ENCODE measurements at places on chromosomes 6 and 20.
A peak's percentile ranks its signal among the peaks of the same experiment; 100 is the strongest.

DNA sequence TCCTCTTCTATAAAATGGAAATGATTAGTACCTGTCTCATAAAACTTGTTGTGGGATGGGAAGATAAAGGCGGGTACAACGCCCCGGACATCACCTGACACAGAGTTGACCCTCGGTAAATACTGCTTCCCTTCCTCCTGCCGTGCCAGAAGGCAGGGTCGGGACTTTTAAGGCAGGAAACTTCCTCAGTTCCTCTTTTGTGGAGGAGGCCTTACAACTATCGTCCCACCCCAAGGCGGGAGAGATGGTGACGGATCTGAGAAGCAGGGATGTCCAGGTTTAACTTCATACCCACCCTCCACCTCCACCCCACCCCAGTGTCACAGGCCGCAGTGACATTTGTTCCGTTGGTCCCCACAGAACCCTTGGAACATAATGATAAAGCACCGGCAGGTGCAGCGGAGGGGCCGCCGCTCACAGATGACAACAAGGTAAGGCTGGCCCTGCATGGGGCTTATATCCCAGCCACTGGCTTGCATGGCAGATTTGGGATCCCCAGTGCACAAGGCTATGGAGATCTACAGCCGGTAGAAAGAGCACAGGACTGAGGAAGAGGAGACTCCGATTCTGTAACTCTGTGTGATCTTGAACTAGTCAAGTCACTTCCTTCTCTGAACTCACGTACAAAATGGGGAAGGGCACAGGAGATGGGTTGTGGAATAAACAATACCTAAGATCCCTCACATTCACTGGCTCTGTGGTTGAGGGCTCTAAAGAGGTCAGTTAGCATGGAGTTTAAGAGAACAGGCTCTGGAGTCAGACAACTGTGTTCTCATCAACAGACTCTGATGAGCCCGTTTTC is 764 bp downstream of the DNTTIP1 start:
- no peak for DNase-seq

- DNase-seq, result no peak
These were observed 129.7 kb downstream of the SLC22A3 start for GRCh38 chr6:160477901-160478300.

DNA sequence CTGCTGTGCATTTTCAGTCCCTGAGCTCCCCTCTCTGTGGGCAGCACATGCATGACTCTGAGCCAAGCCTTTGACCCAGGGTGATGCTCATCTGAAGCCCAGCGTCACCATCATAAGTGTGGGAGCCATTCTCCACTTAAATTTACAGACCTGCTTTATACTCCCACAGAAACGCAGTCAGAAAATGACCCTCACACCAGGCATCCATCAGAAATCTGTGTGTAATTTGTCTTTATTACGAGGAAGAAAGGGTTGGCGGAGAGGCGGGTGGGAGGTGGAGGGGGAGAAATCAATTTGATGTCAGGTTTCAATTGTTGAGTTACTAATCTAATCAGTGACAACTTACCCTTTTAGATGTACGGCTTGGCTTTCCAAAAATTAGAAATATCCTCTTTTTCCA is 353.6 kb downstream of the MAFB start:
- DNase-seq, result no peak

DNA sequence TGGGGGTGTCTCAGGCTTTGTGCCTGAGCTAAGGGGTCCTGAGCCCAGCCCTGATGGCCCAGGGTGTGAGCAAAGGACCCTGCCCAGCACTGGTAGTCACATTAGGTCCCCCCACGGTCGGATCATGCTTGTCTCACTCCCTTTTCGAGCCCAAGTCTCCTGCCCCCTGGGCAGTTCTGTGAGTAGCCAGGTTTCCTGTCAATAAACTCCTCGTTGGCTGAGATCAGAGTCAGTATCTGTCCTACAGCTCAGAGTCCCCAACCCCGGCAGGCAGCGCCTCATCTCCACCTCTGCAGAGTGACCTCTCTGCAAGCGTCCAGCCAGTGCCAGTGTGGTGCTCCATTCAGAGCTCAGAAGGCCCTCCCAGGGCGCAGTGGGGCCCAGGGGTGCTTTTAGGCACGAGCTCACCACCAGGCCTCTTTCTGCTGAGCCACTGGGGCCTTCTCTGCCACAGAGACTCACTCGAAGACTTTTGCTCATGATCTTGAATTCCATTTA is 93.7 kb upstream of the PMEPA1 start:
- no peak for DNase-seq

GRCh38 chr20:37226889-37227288 is 34.7 kb downstream of the GHRH start:
- no peak for DNase-seq

DNA sequence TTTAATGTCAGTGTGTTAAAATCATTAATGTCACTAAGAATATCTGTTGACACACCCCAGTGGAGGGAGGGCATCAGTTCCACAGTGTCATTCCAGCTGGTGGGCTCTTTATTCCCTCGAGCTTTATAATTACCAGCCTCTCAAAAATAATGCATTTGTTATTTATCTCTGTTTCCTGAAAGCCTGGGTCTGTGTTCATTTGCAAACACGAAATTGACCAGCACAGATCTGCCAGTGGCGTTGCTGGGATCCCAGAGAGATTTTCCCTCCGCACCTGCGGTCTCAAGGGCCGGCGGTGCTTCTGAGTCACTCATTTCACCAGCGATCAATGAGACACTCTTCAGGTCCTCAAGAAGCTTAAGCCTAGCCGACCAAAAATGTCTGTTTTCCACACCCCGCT is 5.7 kb upstream of the PYGB start:
- DNase-seq, result no peak

GRCh38 chr6:144544266-144544830 is 259.2 kb downstream of the UTRN start:
- DNase-seq, result no peak

DNA sequence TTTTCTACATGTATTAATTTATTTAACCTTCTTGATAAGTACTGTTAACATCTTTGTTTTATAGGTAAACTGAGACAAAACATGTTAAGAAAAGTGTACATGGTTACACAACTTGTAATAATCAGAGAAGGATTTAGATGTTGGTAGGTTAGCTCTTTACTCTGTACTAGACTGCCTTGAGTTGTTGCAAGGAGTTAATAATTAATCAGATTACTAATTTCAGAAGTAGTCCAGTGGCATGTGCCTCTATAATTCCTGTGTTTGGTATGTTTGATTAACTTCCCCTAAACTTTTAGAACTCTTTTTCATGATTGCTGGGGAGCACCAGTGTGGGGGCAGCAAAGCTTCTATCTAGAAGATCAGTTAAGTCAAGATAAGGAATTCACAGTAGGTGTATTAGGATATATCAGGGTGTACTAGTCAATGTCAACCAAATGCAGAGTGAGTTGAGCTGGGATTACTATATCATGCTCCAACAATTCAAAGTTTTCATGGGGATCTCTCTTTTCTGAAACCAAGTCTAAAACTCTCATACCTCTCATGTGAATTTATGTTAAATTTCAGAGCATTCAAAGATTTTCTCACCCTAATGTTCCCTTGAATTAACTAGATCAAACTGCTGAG is 129.7 kb upstream of the AHI1 start:
- DNase-seq, result no peak

- no peak for DNase-seq
These were observed 522.2 kb upstream of the JAG1 start for GRCh38 chr20:11195899-11196558.

DNA sequence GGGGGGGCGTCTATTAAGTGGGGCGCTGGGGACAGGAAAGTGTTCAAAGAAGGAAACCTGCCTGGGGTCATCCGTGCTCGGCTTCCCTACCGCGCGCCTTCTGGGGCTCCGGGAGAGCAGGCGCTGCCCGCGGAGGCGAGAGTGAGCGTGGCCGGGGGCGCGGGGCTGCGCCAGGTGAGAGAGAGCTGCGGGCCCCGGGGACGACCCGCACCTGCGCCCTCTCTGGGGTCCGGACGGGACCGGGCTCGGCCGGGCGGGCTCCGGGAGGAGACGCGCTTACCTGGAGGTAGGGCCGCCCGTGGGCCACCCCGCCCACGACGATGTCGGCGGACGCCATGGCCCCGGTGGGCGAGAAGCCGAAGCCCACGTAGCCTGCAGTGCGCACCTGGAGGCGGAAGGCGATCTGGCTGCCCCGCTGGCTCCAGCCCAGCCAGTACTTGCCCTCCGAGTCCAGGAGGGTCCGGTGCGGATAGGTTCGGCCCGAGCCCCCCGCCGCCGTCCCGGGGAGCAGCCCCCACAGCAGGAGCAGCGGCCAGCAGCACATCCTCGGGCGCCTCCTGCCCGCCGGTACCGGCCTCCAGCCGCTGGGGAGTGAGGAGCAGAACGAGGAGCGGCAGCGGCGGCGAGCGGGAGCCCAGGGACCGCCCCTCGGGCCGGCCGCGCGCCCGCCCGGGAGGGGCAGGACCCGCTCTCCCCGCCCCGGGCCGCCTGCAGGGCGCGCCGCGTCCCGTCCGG is at the start of gene MOXD1:
Gene MOXD1 (minus strand): TSS at position 593 of the 735 bp plus-strand sequence. CDS start 49 bp downstream, at position 544.
- DNase-seq, result no peak

- DNase-seq, result no peak
These were observed 70.0 kb upstream of the CD2AP start for GRCh38 chr6:47407300-47408281.

DNA sequence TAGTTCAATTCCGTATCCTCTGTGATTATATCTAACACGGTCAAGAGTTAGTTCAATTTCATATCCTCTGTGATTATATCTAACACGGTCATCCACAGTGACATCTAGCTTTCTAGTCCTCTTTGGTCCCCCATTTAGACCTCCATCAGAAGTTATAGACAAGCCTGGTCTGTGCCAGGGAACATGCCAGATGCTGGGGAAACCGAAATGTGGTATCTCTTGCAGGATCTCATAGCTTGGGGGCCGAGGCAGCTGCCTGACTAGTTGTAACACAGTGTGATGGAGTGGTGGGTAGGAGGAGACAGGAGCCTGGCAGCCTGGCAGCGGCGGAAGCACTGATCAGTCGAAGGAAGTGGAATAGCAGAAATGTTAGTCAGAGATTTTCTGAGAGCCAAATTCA is 13.8 kb upstream of the SMOC2 start:
- DNase-seq, result no peak

GRCh38 chr20:61706259-61706961 is 359.3 kb downstream of the TAF4 start:
- no peak for DNase-seq

- no peak for DNase-seq
These were observed 9.9 kb upstream of the HEBP2 start for GRCh38 chr6:138393871-138394783.

DNA sequence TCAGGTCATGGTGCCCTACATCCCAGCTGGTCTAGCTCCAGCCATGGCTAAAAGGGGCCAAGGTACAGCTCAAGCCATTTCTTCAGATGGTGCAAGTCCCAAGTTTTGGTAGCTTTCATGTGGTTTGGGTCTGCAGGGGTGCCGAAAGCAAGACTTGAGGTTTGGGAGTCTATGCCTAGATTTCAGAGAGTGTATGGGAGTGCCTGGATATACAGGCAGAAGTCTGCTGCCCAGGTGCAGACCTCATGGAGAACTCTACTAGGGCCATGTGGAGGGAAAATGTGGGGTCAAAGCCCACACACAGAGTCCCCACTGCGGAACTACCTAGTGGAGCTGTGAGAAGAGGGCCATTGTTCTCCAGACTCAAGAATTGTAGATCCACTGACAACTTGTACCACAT is 1000.9 kb upstream of the ADGRB3 start:
- no peak for DNase-seq

DNA sequence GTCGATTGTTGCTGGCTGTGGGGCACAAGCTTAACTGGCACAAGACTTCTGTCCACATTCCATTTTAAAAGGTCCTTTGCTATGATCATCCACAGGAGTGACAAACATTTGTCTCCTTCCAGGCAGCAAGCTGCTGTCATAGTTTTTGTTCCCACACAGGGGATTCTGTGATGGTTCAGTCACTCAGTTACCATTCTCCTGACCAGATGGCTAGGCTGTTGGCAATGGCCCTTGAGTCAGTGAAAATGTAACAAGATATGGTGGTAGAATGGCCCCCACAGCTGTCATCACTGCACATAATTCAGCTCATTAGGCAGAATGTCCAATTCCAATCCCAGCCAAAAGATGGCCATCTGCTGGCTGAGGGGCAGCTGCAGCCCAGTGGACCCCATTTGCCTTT is 13.7 kb downstream of the BPIFA1 start:
- no peak for DNase-seq

GRCh38 chr6:90500458-90500857 is 86.4 kb downstream of the MAP3K7 start:
- DNase-seq, result no peak

GRCh38 chr6:22368794-22369193 is 72.0 kb upstream of the PRL start:
- no peak for DNase-seq

DNA sequence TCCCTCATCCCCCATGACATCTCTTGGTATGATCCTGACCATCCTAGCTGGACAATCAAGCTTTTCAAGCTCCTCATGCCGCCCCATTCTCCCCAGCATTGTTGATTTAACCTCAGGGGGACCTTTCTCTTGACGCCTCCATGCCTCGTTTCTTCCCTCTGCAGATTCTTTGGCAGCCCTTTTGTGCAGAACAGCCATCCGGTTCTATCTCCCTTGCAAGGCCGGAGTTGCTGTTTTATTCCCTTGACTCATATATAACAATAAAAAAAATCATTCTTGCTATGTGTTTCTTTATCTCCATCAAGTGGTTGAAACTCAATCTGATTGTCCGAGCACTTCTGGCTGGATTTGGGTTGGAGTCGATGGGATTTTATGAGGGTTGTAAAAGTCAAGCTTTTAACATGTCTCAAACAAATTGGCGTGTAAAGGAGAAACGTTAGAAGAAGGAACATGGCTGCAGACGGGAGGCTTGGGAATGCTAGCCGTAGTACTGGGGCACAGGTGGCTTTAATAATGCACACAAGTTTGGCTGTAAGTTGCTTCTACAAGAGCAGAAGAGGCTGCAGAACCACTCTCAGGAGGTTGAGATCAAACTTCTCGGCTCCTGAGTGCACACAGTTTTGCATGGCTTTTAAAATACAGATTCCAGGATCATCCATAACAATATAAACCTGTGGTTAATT is 3.9 kb upstream of the SULF2 start:
- DNase-seq, result peak; percentile 89

- DNase-seq, result no peak
These were observed 48.8 kb upstream of the NKX2-2 start for GRCh38 chr20:21562656-21563055.

DNA sequence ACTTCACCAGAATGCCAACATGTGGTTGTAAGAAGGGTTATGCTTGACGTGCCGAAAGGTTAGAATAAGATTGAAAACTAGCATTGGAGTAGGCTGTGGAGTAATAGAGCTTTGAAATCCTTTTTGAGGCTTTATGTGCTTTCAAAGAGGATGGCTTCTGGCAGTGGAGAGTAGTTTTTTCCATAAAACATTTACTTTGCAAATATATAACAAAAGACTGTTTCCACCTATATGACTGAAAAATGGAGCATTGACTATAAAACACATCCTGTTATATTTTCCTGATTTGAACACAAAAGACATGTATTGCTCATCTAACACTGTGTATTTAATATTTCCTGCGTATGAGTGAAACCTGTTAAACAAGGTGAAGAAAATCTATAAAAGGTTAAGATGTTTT is 38.8 kb downstream of the ZFAND3 start:
- DNase-seq, result no peak
